Left lung (tissue), 14 donors: ENCODE measurements at places on chromosomes 5 and 9. TPM values are rescaled to one million over a fixed set of nuclear protein-coding genes. Genes with fewer than 3 reads are reported as not detected.

The PCA3 gene
- polyA plus RNA-seq = 0.23 TPM

- no peak overlapping the region for H3K4me3 ChIP-seq
- H3K27me3 ChIP-seq = peaks cover 10% of the 10 kb centered on the region
- no peak for DNase-seq
These were observed 100.7 kb upstream of the IRX4 start for GRCh38 chr5:1983401-1983800.

GRCh38 chr5:96655506-96655905 is 6.7 kb upstream of the CAST start:
- H3K27ac ChIP-seq = no peak overlapping the region
- peaks cover 4% of the 10 kb centered on the region for H3K4me1 ChIP-seq
- H3K36me3 ChIP-seq = no peaks in the 10 kb centered on the region
- no peaks in the 10 kb centered on the region for H3K27me3 ChIP-seq

The ATP10B gene
- polyA plus RNA-seq = 0.55 TPM

- no peaks in the 10 kb centered on the region for H3K36me3 ChIP-seq
- peaks cover 40% of the 10 kb centered on the region for H3K4me1 ChIP-seq
- DNase-seq = no peak
- no peak overlapping the region for H3K4me3 ChIP-seq
These were observed 1.7 kb downstream of the SRD5A1 start for GRCh38 chr5:6634788-6635430.

- H3K27me3 ChIP-seq = no peaks in the 10 kb centered on the region
- no peak overlapping the region for H3K4me3 ChIP-seq
- H3K4me1 ChIP-seq = peaks cover 4% of the 10 kb centered on the region
- no peak overlapping the region for H3K27ac ChIP-seq
These were observed 29.3 kb downstream of the GRAMD2B start for GRCh38 chr5:126452477-126452876.

The NRARP gene
- 10.1 TPM for polyA plus RNA-seq

The SLC34A3 gene
- polyA plus RNA-seq = 2.8 TPM

DNA sequence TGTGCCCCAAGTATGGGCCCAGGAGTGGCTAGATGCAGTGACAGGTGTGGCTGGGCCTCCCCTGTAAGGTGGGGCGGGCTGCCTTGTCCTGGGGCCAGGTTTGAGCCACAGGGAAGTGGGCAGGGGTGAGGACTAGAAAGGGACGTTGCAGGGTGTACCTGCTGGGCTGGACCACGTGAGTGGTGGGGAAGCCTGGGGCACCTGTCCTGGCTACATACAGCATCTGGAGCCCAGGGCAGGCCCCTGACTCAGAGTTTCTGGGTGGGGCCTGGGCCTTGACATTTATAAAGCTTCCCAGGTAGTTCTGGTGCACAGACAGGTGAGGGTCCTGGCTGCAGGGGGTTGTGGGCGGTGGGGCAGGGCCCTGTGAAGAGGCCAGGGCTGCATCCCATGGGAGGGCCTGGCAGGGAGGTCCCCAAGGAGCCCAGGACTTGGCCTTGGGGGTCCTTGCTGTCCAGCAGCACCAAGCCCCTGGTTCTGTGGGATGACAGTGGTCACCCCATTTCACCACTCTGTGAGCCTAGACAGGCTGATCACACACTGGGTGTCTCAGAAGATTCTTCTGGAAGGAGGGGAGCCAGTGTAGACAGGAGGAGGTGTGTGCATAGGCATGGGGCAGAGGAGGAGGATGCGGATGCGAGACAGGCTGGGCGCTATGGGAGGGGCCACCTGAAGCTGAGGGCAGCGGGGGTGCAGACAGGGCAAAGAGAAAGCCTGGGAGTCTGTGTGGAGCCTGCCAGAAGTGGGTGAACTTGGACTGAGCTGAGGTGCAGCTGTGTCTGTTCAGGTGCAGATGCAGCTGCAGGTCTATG is 94.0 kb downstream of the PHF2 start:
- no peaks in the 10 kb centered on the region for H3K4me1 ChIP-seq
- no peaks in the 10 kb centered on the region for H3K27me3 ChIP-seq
- no peak overlapping the region for H3K4me3 ChIP-seq
- peaks cover 67% of the 10 kb centered on the region for H3K36me3 ChIP-seq
- H3K27ac ChIP-seq = no peak overlapping the region

DNA sequence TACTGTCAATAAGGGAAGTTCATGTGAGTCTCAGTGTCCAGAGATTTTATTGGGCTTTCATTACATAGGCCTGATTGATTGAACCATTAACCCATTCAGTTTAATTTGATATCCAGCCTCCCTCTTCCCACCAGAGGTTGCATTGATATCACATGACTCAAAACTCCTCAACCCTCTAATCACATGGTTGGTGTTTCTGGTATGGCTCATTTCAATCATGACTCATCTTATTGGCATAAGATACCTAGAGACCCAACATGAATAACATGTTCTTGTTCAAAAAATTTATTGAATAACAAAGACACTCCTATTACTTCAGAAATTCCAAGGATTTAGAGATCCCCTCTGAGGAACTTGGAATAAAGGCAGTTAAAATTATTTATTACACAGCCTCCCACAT is 982.2 kb downstream of the TLE1 start:
- no peaks in the 10 kb centered on the region for H3K4me1 ChIP-seq
- H3K36me3 ChIP-seq = no peaks in the 10 kb centered on the region
- H3K27me3 ChIP-seq = no peaks in the 10 kb centered on the region
- H3K27ac ChIP-seq = no peak overlapping the region
- DNase-seq = no peak

The OR1Q1 gene
- not detected for polyA plus RNA-seq

The SLC36A2 gene
- polyA plus RNA-seq = 0.17 TPM

- H3K4me1 ChIP-seq = no peaks in the 10 kb centered on the region
- H3K27ac ChIP-seq = no peak overlapping the region
- peak; percentile 73 for DNase-seq
- H3K4me3 ChIP-seq = no peak overlapping the region
- H3K36me3 ChIP-seq = no peaks in the 10 kb centered on the region
- H3K27me3 ChIP-seq = no peaks in the 10 kb centered on the region
These were observed 9.3 kb upstream of the ECM2 start for GRCh38 chr9:92545002-92545510.

The SHISAL2B gene
- polyA plus RNA-seq = 7.8 TPM

The HTR1A gene
- 0.35 TPM for polyA plus RNA-seq

GRCh38 chr5:138955671-138956295 is 80.6 kb upstream of the LRRTM2 start:
- no peaks in the 10 kb centered on the region for H3K27me3 ChIP-seq
- H3K27ac ChIP-seq = no peak overlapping the region
- H3K4me3 ChIP-seq = no peak overlapping the region
- H3K4me1 ChIP-seq = peaks cover 27% of the 10 kb centered on the region

DNA sequence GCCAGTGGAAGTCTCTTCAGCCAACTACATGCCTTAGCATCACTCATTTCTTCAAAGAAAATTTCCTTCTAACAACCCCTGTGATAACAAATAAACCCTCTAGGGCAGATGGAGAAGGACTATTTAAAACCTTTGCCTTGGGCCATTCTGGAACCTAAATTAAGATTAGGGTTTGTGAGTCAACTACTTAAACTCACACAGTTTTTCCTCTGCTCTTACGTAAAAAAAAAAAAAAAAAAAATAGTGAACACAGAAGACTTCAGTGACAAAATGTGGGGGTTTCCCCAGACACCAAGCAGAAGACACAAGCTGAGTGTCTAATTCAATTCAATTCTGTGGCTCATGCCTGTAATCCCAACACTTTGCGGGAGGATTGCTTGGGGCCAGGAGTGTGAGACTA is 65.8 kb upstream of the ERCC6L2 start:
- DNase-seq = no peak
- no peaks in the 10 kb centered on the region for H3K4me1 ChIP-seq
- H3K4me3 ChIP-seq = no peak overlapping the region

DNA sequence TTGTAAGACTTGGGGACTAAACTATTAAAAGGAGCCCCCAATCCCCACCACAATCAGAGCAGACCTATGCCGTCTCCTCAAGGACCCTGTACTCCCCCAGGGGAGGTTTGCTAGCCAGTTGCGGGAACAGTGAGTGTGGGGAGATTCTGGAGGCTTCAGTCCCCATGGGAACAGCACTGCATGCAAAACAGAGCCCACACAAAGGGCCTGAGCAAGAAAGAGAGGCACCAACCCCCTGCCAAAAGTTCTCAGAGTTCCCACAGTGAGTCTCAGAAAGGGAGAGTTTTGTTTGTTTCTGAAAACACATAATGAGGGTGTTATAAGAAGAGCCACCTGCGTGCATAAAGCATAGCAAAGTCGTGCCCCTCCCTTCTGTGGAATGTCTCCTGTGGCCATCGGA is 56.6 kb downstream of the CFAP90 start:
- no peak overlapping the region for H3K27ac ChIP-seq
- no peaks in the 10 kb centered on the region for H3K4me1 ChIP-seq
- no peak for DNase-seq
- H3K36me3 ChIP-seq = no peaks in the 10 kb centered on the region
- H3K27me3 ChIP-seq = no peaks in the 10 kb centered on the region
- H3K4me3 ChIP-seq = no peak overlapping the region

DNA sequence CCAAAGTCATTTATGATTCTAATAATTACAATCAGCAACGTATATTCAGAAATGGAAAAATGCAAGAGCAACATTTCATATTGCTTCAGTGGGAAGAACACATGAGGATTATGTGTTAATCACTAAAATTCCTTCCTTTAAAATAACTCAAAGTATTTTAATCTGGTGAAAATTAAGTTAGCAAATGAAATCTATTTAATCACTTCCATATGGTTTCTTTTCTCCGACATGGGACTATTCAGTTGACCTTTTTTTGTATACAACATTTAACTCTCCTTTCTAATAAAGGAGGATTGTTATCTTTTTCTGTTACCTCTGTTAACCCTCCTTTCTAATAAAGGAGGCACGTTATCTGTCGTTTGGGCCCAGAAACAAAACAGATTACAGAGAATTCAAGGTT is 59.9 kb downstream of the HOMER1 start:
- H3K36me3 ChIP-seq = no peaks in the 10 kb centered on the region
- no peaks in the 10 kb centered on the region for H3K27me3 ChIP-seq
- no peaks in the 10 kb centered on the region for H3K4me1 ChIP-seq
- no peak overlapping the region for H3K27ac ChIP-seq

GRCh38 chr5:10576121-10576789 is 12.4 kb downstream of the ANKRD33B start:
- no peak overlapping the region for H3K27ac ChIP-seq
- no peak overlapping the region for H3K4me3 ChIP-seq
- DNase-seq = no peak
- H3K4me1 ChIP-seq = no peaks in the 10 kb centered on the region
- H3K36me3 ChIP-seq = no peaks in the 10 kb centered on the region

GRCh38 chr5:11302663-11303062 is 541.6 kb upstream of the DAP start:
- no peaks in the 10 kb centered on the region for H3K36me3 ChIP-seq
- H3K27me3 ChIP-seq = no peaks in the 10 kb centered on the region
- no peak for DNase-seq
- H3K27ac ChIP-seq = no peak overlapping the region

GRCh38 chr9:93597871-93598646 is 21.7 kb downstream of the PHF2 start:
- H3K36me3 ChIP-seq = no peaks in the 10 kb centered on the region
- no peak for DNase-seq
- H3K4me3 ChIP-seq = no peak overlapping the region
- H3K27ac ChIP-seq = peak overlapping the region; percentile 9
- H3K27me3 ChIP-seq = no peaks in the 10 kb centered on the region

DNA sequence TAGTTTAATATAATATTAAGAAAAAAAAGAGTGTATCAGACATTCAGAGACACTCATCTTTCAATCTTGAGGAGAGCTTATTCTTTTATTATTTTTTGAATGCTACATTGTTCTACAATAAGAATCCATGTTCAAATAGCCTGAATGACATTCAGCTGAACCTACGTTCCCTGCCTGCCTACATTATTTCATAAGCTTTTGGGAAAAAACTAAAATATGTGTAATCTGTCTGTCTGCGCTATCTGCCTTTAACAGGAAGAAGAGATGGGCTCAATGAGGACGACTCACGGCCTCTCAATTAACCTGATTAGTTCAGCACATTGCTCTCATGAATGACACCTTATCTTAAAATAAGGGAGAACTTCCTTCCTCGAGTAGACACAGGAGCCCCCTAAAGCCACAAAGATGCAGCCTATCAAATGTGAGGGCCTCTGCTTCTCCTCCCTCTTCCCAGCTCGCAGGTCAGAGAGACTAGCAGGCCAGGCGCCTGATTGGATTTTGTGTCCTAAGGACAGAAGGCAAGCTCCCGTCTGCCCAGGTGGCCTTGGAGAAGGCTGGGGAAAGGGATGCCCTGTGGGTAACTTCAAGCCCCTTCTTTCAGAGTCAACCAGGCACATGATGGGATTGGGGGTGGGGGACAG is 37.8 kb downstream of the EBF1 start:
- no peaks in the 10 kb centered on the region for H3K4me1 ChIP-seq
- no peak for DNase-seq
- H3K27me3 ChIP-seq = peaks cover 8% of the 10 kb centered on the region
- no peak overlapping the region for H3K27ac ChIP-seq
- no peaks in the 10 kb centered on the region for H3K36me3 ChIP-seq

- H3K27ac ChIP-seq = no peak overlapping the region
- H3K36me3 ChIP-seq = no peaks in the 10 kb centered on the region
- no peak for DNase-seq
- H3K4me3 ChIP-seq = no peak overlapping the region
These were observed 2.1 kb upstream of the PCDHGA1 start for GRCh38 chr5:141328231-141328630.

DNA sequence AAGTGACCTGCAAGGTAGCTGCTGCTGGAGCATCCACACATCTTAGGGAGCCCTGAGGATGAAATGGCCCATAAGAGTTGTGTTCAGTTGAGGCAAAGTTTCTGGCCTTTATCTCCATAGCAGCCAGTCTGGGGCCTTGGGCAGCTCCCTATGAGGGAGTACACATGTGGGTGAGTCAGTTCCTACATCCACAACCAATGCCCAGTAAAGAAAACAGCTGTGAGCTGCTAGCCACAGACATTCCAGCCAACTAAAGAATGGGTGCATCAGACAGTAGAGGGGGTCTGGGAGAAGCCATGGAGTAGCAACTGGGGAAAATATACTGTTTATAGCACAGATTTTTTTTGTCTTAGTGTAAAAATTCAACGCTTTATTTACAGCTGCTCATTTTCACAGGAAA is 720.7 kb downstream of the TLE1 start:
- H3K36me3 ChIP-seq = no peaks in the 10 kb centered on the region
- no peak overlapping the region for H3K27ac ChIP-seq
- no peak for DNase-seq
- no peaks in the 10 kb centered on the region for H3K27me3 ChIP-seq
- H3K4me3 ChIP-seq = no peak overlapping the region
- H3K4me1 ChIP-seq = no peaks in the 10 kb centered on the region

- no peak overlapping the region for H3K4me3 ChIP-seq
- H3K4me1 ChIP-seq = no peaks in the 10 kb centered on the region
- DNase-seq = no peak
- no peaks in the 10 kb centered on the region for H3K27me3 ChIP-seq
- no peak overlapping the region for H3K27ac ChIP-seq
These were observed 54.3 kb downstream of the FAM81B start for GRCh38 chr5:95445442-95445841.

- no peak overlapping the region for H3K4me3 ChIP-seq
- DNase-seq = no peak
- no peaks in the 10 kb centered on the region for H3K4me1 ChIP-seq
- no peaks in the 10 kb centered on the region for H3K36me3 ChIP-seq
- H3K27ac ChIP-seq = no peak overlapping the region
These were observed 30.4 kb downstream of the RANBP17 start for GRCh38 chr5:170892196-170892595.

GRCh38 chr9:126952205-126952977 is 37.8 kb downstream of the RALGPS1 start:
- peaks cover 3% of the 10 kb centered on the region for H3K4me1 ChIP-seq
- H3K27ac ChIP-seq = no peak overlapping the region
- DNase-seq = no peak
- no peak overlapping the region for H3K4me3 ChIP-seq
